ENCODE measurements at places on chromosomes 5 and 9. TPM values are rescaled to one million over a fixed set of nuclear protein-coding genes. Genes with fewer than 3 reads are reported as not detected.

- DNase-seq, result peak; percentile 38
Observed at GRCh38 chr5:154092356-154093141, 53.8 kb downstream of the MFAP3 start.

- peak; percentile 50 for DNase-seq
Observed at GRCh38 chr9:77475641-77476473, 172.3 kb downstream of the GNA14 start.

DNA sequence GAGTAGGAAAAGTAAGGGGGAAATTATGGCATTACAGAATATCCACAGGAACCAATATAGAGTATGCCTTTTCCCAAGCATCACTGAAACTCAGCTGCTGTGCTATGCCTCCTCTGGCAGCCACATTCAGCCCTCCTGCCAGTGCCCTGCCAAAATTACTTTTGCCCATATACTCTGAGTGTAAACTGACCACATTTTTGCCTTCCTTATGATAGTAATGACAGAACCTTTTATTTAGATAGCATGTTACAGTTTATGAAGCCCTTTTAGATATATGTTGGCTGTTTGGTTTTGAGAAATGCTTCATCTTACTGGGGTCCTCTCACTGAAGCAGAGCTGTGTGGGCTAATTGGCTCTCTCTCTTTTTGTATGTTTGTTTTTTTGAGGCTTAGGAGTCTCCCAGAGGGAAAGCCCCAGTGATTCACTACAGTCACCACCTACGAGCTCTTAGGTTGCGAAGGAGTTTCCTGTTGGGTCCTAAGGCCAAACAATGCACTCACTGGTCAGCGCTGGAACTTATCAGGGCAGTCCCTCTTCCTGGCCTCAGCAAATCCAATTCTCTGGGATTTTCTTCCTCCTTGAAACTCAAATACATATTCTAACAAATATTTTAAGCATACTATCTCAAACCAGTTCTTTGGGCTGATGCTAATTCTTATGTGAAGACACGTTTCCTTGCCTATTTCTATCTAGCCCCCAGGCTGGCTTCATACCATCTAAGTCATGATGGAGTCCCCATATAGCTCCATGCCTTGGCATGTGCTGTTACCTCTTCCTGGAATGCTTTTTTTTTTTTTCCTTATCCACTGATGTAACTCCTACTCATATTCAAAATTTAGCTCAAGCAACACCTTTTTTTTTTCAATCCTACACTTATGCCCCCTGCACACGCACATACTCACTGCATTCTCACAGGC is 3.7 kb downstream of the PHF24 start:
- peak; percentile 15 for DNase-seq

DNA sequence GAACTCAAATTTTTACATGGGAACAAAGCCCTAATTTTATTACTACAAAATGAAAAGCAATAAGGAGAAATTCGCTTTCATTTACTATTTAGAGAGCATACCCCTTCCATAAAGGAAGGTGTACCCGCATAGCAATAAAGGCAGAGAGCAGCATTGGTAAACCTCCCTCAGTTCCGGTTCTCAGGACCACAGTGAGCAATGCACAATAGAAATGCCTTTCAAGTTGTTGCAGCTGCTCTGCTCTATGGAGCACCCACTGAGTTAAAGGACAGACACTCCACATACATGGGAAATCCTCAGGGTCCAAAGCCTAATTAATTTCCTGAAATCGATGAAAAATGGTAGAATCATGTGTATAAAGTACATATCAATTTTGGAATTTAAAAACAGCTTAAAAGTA is 89.9 kb upstream of the MPDZ start:
- no peak for DNase-seq

DNA sequence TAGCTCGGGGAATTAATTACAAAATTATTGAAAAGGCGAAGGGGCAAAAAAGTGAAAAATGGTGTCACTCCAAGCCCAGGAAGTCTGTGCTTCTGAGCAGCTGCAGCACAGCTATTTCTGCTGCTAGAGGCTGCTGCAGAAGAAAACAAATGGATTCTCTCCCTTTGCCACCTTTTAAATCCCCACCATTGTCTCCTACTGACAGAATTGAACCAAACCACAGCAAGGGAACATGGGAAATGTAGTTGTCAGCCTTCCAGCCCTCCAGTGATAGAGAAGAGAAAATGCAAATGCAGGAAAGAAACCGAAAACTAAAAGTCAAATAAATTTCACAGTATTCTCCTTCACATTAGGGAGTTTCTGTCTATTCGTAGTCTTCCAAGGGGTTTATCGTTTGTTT is 33.4 kb upstream of the CDC42SE2 start:
- DNase-seq, result peak; percentile 34

- peak; percentile 78 for DNase-seq
Observed at GRCh38 chr5:137778772-137779564, 24.8 kb upstream of the HNRNPA0 start.

- no peak for DNase-seq
Observed at GRCh38 chr9:107240260-107240659, 42.8 kb upstream of the RAD23B start.

Gene KIF20A
- 2.8 TPM for total RNA-seq

Gene PCDHB5
- total RNA-seq, result 0.36 TPM

Gene SUB1
- total RNA-seq, result 317 TPM

Gene ZNF608
- total RNA-seq, result 41.1 TPM

Gene IGIP
- total RNA-seq, result 8.1 TPM

Gene SLC44A1
- 55.5 TPM for total RNA-seq

Gene IFNK
- not detected for total RNA-seq

Gene NTNG2
- total RNA-seq, result 2.0 TPM
